CD8-positive, alpha-beta memory T cell (primary cell): ENCODE measurements at places on chromosomes 7 and 10. TPM values are rescaled to one million over a fixed set of nuclear protein-coding genes. Genes with fewer than 3 reads are reported as not detected.
A peak's percentile ranks its signal among the peaks of the same experiment; 100 is the strongest.

- H3K27ac ChIP-seq, result no peak overlapping the region
- no peak for DNase-seq
- no peaks in the 10 kb centered on the region for H3K4me1 ChIP-seq
- H3K36me3 ChIP-seq, result no peaks in the 10 kb centered on the region
- H3K27me3 ChIP-seq, result no peaks in the 10 kb centered on the region
Measured at GRCh38 chr10:75814014-75814413, 382.6 kb downstream of the LRMDA start.

GRCh38 chr10:51508156-51508555, 191.2 kb downstream of the CSTF2T start:
- H3K27ac ChIP-seq, result no peak overlapping the region
- DNase-seq, result no peak
- no peaks in the 10 kb centered on the region for H3K36me3 ChIP-seq
- no peak overlapping the region for H3K4me3 ChIP-seq
- no peaks in the 10 kb centered on the region for H3K27me3 ChIP-seq

DNA sequence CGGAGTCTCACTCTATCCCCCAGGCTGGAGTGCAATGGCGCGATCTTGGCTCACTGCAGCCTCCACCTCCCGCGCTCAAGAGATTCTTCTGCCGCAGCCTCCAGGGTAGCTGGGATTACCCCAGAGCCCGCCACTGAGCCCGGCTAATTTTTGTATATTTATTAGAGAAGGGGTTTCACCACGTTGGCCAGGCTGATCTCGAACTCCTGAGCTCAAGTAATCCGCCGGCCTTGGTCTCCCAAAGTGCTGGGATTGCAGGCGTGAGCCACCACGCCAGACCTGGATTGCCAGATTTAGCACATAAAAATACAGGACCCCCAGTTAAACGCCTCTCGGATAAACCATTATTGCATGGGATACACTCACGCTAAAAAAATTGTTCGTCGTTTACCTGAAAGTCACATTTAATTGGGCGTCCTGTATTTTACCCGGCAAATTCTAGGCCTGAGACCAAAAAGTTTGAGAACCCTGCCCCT, 375 bp upstream of the GATAD1 start:
- H3K27me3 ChIP-seq, result no peaks in the 10 kb centered on the region
- no peaks in the 10 kb centered on the region for H3K36me3 ChIP-seq
- no peak for DNase-seq
- peaks cover 14% of the 10 kb centered on the region for H3K4me1 ChIP-seq
- peak overlapping the region; percentile 91 for H3K4me3 ChIP-seq
- peak overlapping the region; percentile 93 for H3K27ac ChIP-seq

DNA sequence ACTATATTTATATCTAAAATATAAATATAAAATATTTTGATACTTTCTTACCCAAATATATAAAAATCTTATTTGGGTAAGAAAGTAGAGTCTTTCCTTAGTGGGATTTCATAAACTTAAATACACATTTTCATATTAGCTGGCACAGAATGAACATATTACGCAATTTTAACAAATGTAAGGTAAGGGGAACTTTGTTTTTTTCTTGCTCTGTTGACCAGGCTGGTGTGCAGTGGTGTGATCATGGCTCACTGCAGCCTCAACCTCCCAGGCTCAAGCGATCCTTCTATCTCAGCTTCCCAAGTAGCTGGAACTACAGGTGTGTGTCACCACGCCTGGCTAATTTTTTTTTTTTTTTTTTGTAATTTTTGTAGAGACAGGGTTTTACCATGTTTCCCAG, 18.3 kb downstream of the CYP26A1 start:
- no peak overlapping the region for H3K4me3 ChIP-seq
- no peaks in the 10 kb centered on the region for H3K27me3 ChIP-seq

- no peaks in the 10 kb centered on the region for H3K27me3 ChIP-seq
- DNase-seq, result no peak
- H3K4me1 ChIP-seq, result no peaks in the 10 kb centered on the region
- H3K36me3 ChIP-seq, result no peaks in the 10 kb centered on the region
- H3K4me3 ChIP-seq, result no peak overlapping the region
Measured at GRCh38 chr7:37558320-37559096, 109.8 kb upstream of the ELMO1 start.

DNA sequence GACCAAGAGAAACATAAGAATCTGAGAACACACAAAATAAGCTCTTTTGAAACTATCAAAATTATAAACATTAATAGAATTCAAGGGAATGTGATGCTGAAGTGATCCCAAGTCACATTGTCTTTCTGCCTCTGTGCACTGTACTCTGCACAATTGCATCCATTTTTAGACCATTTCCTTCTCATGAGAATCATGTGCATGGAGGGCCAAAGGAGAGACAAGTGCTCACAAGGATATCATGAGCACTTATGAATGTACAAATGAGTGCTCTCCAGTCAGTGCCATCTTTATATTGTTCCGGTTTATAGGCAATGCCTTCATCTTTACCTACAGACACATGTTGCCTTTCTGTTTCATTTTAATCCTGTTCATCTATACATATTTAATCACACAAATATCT, 36.9 kb downstream of the MET start:
- H3K4me3 ChIP-seq, result no peak overlapping the region
- no peaks in the 10 kb centered on the region for H3K4me1 ChIP-seq
- DNase-seq, result no peak
- H3K27ac ChIP-seq, result no peak overlapping the region
- H3K36me3 ChIP-seq, result no peaks in the 10 kb centered on the region
- no peaks in the 10 kb centered on the region for H3K27me3 ChIP-seq

DNA sequence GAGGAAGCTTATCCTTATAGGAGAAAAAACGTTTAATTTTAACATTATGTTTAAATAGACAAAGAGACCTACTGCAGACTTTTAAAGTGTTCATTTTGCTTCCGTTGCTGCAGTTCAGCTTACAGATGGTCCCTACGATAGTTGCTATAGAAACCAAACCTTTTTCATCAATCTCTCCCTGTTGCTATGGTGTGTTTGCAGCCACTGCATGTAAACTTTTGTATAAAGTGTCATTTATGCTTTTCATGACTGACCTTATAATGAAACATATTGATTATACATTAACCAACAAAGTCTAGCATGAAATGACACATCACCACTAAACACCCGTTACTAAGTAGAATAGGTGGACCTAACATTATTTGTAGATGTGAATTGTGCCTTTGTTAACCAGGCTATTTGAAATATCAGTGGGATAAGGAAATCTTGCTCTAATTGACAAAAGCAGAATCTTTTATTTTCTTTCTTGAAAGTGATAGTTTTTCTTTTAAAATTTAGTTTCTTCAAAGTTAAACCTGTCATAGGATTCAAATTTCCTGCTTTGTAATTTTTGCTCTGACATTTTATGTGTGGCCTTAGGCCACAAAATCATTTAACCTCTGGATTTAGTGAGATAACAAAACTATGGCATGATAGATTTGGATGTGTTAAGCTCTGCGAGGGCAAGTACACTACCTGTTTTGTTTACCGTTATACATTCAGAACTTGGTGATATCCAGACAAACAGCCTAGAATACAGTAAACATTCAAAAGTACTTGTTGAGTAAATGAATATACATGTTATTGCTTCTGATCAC, 64.0 kb downstream of the CACNB2 start:
- H3K27me3 ChIP-seq, result no peaks in the 10 kb centered on the region
- no peak overlapping the region for H3K27ac ChIP-seq
- H3K4me1 ChIP-seq, result no peaks in the 10 kb centered on the region
- DNase-seq, result no peak

DNA sequence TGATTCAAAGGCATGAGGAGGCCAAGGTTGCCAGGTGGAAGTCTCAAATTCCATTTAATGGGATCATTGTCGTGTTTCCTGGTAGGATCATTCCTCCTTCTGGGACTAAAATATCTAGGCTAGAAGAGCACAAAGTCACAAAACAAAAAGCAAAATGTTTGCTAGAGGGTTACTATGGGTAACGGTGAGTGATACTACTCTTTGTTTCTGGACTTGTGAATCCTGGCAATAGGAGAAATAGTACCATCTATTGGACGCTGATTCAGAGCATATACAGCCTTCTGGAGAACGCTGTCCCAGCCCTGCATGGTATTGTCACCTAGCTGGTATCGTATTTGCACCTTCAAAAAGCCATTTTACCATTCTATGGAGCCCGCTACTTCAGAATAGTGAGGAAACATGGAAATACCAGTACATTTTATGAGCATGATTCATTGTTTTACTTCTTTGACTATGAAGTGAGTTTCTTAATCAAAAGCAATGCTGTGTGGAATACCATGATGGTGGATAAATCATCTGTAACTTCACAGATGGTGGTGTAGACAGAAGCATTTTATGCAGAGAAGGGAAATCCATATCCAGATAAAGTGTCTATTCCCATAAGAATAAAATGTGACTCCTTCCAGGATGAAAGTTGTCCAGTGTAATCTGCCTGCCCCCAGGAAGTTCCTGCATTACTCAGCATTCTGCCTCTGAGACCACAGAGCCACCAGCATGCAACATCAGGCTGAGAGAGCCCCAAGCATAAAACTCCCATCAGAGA, 361.0 kb downstream of the ETV1 start:
- H3K4me1 ChIP-seq, result no peaks in the 10 kb centered on the region
- H3K27me3 ChIP-seq, result no peaks in the 10 kb centered on the region
- H3K4me3 ChIP-seq, result no peak overlapping the region
- no peak overlapping the region for H3K27ac ChIP-seq

GRCh38 chr10:132192076-132192975, 5.6 kb downstream of the DPYSL4 start:
- peaks cover 8% of the 10 kb centered on the region for H3K4me1 ChIP-seq
- H3K4me3 ChIP-seq, result no peak overlapping the region
- no peak overlapping the region for H3K27ac ChIP-seq
- peaks cover 14% of the 10 kb centered on the region for H3K27me3 ChIP-seq
- no peaks in the 10 kb centered on the region for H3K36me3 ChIP-seq
- DNase-seq, result no peak

GRCh38 chr7:8739837-8740236, 306.4 kb downstream of the NXPH1 start:
- no peak overlapping the region for H3K4me3 ChIP-seq
- H3K27ac ChIP-seq, result no peak overlapping the region
- H3K27me3 ChIP-seq, result no peaks in the 10 kb centered on the region
- H3K4me1 ChIP-seq, result no peaks in the 10 kb centered on the region

- DNase-seq, result no peak
- no peaks in the 10 kb centered on the region for H3K4me1 ChIP-seq
- H3K27ac ChIP-seq, result no peak overlapping the region
- no peak overlapping the region for H3K4me3 ChIP-seq
- no peaks in the 10 kb centered on the region for H3K36me3 ChIP-seq
- H3K27me3 ChIP-seq, result no peaks in the 10 kb centered on the region
Measured at GRCh38 chr7:117827862-117828261, 45.4 kb downstream of the CTTNBP2 start.

DNA sequence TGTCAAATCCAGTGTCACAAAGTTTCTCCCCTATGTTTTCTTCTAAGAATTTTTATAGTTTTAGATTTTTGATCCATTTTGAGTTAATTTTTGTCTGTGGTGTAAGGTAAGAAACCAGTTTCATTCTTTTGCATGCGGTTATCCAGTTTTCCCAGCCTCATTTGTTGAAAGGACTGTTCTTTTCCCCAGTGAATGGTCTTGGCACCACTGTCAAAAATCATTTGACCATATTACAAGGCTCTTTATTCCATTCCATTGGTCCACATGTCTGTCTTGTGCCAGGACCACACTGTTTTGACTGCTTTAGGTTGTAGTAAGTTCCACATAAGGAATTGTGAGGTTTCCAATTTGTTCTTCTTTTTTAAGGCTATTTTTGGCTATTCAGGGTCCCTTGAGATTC, 64.0 kb downstream of the INPP5A start:
- no peaks in the 10 kb centered on the region for H3K27me3 ChIP-seq
- no peak for DNase-seq
- H3K27ac ChIP-seq, result no peak overlapping the region
- no peaks in the 10 kb centered on the region for H3K36me3 ChIP-seq

DNA sequence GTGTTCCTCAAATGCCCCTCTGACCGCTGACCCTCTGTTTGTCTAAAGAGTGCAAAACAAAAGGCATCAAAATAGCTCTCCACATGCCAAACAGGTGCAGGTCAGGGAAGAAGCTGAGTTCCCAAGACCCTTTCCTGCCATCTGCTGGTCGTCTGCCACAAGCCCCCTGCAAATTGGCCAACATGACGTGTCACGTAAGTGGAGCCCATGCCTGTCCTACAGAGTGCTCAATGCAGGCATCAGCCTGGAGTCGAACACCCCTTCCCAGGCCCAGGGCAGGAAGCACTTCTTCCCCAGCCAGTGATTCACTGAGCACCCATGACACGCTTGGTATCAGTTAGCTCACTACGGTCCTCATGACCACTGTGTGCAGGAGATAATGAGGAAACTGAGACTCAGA, 14.1 kb downstream of the TMEM72 start:
- no peaks in the 10 kb centered on the region for H3K36me3 ChIP-seq
- H3K27me3 ChIP-seq, result no peaks in the 10 kb centered on the region
- no peak overlapping the region for H3K4me3 ChIP-seq
- H3K4me1 ChIP-seq, result no peaks in the 10 kb centered on the region
- no peak for DNase-seq

- no peak overlapping the region for H3K27ac ChIP-seq
- H3K4me3 ChIP-seq, result no peak overlapping the region
- no peak for DNase-seq
Measured at GRCh38 chr7:66964411-66964810, 31.0 kb downstream of the SBDS start.

- H3K4me1 ChIP-seq, result no peaks in the 10 kb centered on the region
- no peak overlapping the region for H3K4me3 ChIP-seq
- peaks cover 6% of the 10 kb centered on the region for H3K27me3 ChIP-seq
- H3K36me3 ChIP-seq, result no peaks in the 10 kb centered on the region
- no peak overlapping the region for H3K27ac ChIP-seq
- DNase-seq, result no peak
Measured at GRCh38 chr7:141201145-141201885, 127.5 kb downstream of the TMEM178B start.

- H3K4me1 ChIP-seq, result peaks cover 10% of the 10 kb centered on the region
- no peaks in the 10 kb centered on the region for H3K27me3 ChIP-seq
- DNase-seq, result no peak
- no peak overlapping the region for H3K27ac ChIP-seq
- no peaks in the 10 kb centered on the region for H3K36me3 ChIP-seq
- no peak overlapping the region for H3K4me3 ChIP-seq
Measured at GRCh38 chr7:106257752-106258151, 27.0 kb downstream of the NAMPT start.

DNA sequence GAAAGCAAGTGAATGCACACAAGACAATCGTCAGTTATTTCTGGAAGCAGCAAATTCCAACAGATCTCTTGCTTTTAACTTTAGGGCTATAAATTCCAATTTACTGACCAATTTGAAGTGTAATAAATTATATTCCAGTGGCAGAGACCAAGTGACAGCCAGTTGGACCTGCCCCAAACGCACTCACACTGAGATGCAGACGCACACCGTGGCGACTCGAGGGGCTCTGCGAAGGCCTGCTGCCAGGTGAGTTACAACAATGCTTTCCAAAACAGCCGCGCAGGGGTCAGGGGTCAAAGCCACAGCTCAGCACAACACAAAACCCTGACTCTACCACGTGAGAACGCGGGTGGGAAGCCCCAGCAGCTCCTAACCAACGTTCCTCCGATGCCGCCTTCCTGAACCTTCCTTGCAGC, 97.4 kb downstream of the ZRANB1 start:
- H3K4me1 ChIP-seq, result no peaks in the 10 kb centered on the region
- no peak for DNase-seq
- no peaks in the 10 kb centered on the region for H3K27me3 ChIP-seq
- H3K27ac ChIP-seq, result no peak overlapping the region
- no peaks in the 10 kb centered on the region for H3K36me3 ChIP-seq

Gene PKD1L1
- total RNA-seq, result 0.18 TPM

Gene HPS1
- 58.3 TPM for total RNA-seq

Gene CALD1
- 3.3 TPM for total RNA-seq

Gene ADCY1
- 0.79 TPM for total RNA-seq

Gene GPR15LG
- not detected for total RNA-seq

Gene ATRNL1
- total RNA-seq, result not detected

Gene AP4M1
- 13.8 TPM for total RNA-seq

Gene RNF148
- total RNA-seq, result not detected

Gene MYO3A
- not detected for total RNA-seq

Gene ARL3
- 8.7 TPM for total RNA-seq
